ENCODE measurements at places on chromosomes 11 and 22.
A peak's percentile ranks its signal among the peaks of the same experiment; 100 is the strongest.

GRCh38 chr11:65869643-65870306 is 2.8 kb downstream of the EFEMP2 start:
- DNase-seq = no peak

GRCh38 chr11:97364047-97364446 is 974.2 kb downstream of the JRKL start:
- no peak for DNase-seq

DNA sequence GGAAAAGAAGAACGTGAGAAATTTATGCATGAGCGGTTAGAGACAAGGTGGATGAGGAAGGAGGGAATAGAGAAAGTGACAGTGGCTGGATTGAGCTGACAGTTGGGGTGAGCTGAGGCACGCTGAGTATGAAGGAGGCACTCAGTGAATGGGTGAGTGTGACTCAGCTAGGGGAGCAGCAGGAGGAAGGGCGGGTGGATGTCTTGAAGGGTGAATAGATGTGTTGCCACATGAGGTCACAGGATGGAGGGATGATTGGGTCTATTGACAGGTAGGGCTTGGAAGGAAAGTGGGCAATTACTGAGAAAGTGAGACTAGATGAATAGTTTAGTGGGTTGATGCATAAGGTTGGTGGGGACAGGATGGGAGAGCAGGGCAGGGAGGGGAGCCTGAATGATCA is 8.0 kb downstream of the IFITM10 start:
- no peak for DNase-seq

GRCh38 chr11:72119198-72119597 is 6.7 kb upstream of the ANAPC15 start:
- DNase-seq = no peak

- DNase-seq = no peak
These were observed 106.9 kb downstream of the CTNND1 start for GRCh38 chr11:57868491-57868890.

GRCh38 chr11:69939551-69940245 is 120.5 kb upstream of the FGF3 start:
- no peak for DNase-seq

DNA sequence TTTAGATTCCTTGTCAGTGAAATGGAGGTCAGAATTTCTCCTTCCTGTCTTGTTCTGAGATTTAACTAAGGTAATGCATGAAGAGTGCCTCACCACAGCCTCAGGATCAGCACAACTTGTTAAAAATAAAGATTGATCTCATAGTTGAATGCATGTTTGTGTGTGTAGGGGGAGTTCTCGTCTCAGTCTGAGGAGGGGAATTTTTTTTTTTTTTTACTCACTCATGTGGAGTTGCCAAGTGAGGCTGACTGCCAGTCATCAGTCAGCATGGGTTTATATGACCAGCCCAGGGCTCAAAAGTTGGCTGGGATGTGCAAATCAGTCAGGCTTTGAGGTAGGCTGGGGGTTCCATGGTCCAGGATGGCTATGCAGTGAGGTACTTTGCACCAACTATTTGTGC is 113.2 kb downstream of the FANCF start:
- DNase-seq = no peak

GRCh38 chr11:112227471-112227870 is 1.2 kb downstream of the PTS start:
- DNase-seq = no peak

DNA sequence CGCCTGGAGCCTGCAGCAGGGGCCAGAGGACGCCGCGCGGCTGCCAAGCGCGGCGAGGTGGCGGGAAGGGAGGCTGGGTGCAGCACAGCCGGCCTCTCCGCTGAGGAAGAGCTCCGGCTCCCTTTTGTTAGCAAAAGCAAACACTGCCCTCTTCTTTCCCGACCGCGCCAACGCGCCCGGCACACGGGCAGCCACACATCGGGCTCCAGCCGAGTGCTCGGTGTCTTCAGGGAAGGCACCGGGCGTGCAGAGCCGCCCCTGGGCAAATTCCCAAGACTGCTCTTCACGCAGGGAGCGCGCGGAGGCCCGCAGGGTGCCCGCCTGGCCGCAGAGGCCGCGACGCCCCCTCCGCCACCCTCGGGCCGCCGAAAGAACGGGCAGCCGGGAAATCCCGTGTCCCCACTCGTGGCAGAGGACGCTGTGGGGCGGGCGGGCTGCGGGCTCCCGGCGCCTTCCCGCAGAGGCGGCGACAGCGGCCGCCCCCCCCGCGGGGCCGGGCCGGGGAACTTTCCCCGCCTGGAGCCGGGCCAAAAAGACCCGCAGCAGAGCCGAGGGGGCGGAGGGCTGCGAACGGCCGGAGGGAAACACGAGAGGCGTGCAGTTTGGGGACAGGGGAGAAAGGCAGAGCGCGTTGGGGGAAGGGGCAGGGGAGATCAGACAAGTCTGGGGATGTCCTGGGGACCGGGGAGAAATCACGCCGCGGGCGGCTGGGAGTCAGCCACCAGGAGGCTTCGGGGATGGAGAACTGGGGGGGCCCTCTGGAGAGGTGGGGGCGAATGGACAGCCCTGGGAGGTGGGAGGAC is 931 bp downstream of the CADM1 start:
- DNase-seq = peak; percentile 80

GRCh38 chr11:20489948-20490347 is 102.4 kb downstream of the PRMT3 start:
- DNase-seq = no peak

- DNase-seq = no peak
These were observed 161.7 kb downstream of the COMMD9 start for GRCh38 chr11:36127550-36127949.

DNA sequence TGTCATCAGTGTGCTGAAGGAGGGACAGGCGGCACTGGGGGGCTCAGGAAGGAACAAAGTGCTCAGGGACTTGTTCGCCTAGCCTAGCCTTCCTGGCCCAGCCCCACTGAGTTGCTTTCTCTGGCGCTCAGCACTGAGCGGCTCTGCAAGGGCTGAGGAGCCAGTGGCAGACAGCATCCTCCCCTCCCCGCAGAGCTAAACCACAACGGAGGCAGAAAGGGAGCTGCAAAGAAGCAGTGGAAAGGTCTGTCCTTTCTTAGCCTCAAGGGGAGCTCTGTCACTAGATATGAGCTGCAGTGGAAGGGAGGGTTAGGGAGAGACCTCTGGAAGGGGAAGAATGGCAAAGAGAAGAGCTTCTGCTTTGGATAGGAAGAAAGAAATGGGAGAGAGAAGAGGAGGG is 89.7 kb upstream of the PHOX2A start:
- no peak for DNase-seq

DNA sequence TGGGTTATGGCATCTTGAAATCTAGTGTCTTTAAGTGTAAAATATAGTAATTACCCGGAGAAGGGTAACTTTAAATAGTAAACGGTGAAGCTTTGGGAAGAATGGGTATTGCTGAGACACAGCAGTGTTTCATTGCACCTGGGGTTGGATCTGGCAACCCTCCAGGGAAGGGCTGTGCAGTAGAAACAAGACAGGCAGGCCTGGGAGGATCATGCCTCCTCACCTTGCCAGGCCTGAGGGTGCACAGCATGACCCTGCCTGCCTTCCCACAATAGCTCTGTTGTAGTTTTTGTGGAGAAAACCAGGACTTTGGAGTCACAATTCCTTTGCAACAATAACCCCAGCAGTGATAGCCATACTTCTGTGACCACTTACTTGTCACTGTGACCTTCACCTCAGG is 64.6 kb upstream of the ADSL start:
- no peak for DNase-seq

GRCh38 chr22:50248196-50249081 is 2.6 kb downstream of the HDAC10 start:
- no peak for DNase-seq

DNA sequence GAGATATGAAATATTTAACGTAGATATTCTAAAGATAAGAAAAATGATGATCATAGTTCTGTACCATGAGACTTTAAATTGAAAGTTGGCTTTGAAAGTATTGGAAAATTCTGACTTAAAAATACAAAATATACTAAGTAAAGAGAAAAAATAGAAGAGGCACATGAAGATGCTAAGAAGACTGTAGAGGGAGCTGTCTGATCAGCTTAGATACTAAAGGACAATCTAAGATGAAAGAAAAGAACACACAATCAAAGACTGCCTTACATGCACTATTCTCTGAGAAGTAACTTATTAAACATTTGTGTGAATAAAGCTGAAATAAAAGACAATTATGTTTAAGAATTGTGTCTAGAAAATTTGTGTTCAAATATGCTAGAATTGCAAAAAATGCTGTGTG is 55.1 kb downstream of the RBMXL2 start:
- no peak for DNase-seq

DNA sequence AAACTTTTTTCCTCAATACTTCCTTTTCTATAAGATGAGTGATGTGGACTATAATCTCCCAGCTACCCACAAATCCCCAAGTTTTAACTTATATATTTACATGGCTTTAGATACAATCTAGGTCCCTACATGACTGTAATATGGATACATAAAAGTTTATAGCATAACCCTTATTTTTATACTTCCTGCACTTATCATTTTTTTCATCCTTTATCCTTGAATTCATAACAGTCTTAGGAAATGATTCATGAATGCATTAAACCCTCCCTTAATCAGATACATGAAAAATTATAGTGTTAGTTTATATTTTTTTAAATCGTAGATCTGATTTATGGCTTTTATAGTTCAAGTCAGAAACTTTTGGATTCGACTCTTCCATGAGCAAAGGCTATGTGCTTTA is 195.8 kb downstream of the MAML2 start:
- no peak for DNase-seq

DNA sequence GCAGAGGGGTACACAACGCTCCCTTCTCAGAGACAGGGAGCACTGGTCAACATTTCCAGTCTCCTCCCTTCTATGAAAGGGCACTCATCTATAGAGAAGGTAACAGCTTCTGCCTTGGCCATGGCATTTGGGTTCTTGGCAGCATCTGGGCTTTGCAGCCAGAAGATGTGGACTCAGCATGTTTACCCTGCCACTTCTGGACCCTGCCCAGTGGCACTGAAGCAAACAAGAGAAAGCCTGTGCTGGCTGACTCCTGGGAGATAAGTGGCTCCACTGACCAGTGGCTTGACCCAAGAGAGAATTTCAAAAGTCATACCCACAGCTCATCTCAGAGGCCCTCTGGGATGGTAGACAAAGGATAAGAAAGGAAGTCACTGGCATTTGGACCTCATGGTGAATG is 8.0 kb downstream of the CSNK2A3 start:
- no peak for DNase-seq

DNA sequence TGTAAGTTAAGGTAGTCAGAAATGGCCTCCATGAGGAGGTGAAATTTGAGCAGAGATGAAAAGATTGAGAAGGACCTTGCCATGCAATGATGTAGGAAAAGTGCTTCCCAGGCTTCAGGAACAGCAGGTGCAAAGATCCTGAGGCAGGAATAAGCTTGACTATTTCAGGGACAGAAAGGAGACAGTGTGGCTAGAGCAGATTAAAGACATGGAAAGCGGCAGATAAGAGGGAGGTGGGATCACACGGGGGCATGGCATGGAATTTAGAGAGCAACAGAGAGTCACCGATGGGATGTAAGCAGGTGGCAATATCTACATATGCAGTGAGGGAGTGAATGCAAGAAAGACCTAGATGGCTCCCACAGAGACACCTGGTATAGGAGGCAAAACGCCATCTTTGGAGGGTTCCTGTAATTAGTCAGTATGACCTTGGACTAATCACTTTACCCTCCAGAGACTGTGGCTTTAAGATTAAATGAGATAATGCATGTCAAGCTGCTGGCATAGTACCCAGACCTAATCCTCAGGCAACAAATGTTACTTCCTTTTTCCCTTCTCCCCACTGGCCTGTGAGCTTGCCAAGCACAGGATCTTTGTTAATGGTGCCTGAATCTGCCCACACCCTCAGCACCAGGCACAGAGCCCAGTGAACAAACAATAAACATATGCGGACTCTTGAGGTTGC is 24.6 kb upstream of the ACER3 start:
- DNase-seq = peak; percentile 86

- DNase-seq = no peak
These were observed 2.8 kb upstream of the FKBP2 start for GRCh38 chr11:64238076-64238475.

GRCh38 chr22:24165673-24166072 is 15.6 kb upstream of the SUSD2 start:
- DNase-seq = peak; percentile 49

DNA sequence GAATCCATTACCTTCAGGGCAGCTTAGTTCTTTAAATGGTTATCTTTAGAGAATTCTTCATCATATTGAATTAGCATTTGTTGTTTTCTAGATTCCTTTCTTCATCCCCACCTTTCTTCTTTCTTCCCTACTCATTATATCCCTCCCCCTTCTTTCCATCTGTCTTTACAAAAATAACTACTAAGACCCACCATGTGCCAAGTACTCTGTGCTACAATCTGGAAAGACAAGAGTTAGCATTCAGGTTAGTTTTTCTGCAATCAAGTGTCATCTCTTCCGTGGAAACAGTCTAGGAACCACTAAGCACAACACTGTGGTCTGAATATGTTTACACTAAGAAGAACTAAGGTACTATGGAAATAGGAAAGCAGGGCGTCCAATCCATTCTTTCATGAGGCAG is 897.4 kb upstream of the TENM4 start:
- DNase-seq = no peak

GRCh38 chr11:44348114-44348513 is 38.2 kb upstream of the ALX4 start:
- DNase-seq = no peak

DNA sequence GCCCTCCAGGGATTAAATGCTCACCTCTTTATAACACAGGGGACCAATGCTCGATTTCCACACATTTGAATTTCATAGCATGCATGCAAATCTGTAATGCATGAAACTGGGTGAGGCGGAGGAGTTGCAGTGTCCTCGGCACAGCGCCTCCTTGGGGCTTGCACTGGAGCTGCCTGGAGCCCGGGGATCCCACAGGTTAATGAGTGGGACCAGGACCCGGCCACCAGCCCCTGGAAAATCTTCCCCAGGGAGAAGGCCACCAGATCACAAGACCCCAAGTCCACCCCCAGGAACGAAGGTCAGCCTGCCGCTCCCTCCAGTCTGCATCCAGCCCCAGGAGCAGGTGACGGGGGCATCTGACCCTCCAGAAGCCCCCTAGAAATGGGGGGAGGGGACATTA is 119.1 kb downstream of the MN1 start:
- DNase-seq = no peak

DNA sequence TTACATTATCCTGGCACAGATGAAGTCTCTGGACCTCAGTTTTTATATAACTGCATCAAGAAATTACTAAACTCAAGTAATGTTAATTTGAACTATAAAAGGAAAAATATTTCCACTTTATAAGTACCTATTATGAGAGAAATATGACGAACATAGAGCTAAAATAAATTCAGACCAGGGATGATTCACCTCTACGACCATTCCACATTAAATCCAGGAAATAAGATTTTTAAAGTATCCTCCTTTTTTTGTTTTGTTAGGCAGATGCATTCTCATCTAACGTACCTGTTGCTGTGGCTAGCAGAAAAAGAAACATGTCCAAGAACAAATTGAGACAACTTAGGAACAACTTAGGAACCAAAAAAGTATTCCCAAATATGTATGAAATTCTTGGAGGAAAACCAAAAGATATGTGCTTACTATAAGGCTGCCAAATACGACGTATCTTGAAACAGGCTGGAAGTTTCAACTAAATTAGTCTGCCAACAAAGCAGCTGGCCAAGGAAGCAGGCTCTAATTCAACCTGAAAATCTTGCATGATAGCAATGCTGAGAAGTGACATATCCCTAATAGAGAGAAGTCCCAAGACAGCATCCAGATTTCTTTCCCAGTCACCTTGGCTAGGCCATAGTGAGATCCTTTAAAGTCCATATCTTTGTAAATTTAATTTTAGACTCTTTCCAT is 15.7 kb downstream of the SPTY2D1 start:
- no peak for DNase-seq

- DNase-seq = no peak
These were observed 9.8 kb downstream of the DERL3 start for GRCh38 chr22:23828800-23829680.

GRCh38 chr11:131561501-131561900 is 191.1 kb downstream of the NTM start:
- DNase-seq = peak; percentile 59
